ENCODE measurements at places on chromosomes 16 and 17.

DNA sequence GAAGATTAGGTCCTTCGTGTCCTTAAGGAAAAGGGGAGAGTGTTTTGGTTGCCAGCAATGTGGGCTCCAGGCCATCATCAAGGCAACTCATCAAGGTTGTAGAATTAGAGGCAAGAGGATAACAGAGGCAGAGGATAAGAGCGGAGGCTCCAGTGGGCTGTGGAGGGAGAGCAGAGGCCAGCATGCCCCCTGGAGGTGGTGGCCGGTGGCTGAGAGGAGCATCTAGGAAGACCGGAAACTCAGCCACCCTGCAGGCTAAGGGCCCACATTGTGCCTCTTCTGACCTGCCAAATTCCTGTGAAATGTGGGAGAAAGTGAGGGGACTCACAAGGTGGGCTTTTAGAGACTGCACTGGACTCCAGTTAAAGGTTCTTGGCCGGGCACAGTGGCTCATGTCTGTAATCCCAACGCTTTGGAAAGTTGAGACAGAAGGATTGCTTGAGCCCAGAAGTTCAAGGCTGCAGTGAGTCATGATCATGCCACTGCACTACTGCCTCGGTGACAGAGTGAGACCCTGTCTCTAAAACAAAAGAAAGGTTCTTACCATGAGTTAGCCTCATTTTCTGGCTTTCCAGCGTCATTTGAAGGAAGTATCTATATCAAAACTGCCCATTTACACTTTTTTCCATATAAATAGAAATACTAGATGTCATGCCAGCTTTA, 62.7 kb upstream of the ADORA2B start:
- no peaks in the 10 kb centered on the region for H3K27me3 ChIP-seq
- H3K4me3 ChIP-seq: no peak overlapping the region
- no peak for DNase-seq
- no peaks in the 10 kb centered on the region for H3K4me1 ChIP-seq

DNA sequence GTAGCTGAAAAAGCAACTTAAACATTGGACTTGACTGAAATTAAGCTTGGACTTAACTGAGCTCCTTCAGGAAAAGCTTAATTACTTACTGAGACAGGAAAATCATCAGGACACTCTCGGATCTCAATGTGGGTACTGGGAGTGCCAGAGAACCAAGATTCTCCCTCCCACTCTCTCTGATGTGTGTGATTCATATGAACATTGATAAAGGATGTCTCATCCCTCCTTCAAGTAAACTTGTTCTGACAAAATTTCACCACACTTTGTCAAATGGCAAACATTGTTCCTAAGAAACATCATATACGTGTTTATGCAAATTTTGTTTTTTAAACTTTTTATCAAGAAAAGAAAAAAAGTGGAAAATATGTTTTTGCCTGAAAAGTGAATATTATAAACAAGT, 4.1 kb upstream of the SLFN5 start:
- H3K4me1 ChIP-seq: peaks cover 3% of the 10 kb centered on the region
- no peak for DNase-seq
- H3K4me3 ChIP-seq: no peak overlapping the region
- no peaks in the 10 kb centered on the region for H3K27me3 ChIP-seq
- no peaks in the 10 kb centered on the region for H3K36me3 ChIP-seq
- H3K27ac ChIP-seq: peak overlapping the region; percentile 23

DNA sequence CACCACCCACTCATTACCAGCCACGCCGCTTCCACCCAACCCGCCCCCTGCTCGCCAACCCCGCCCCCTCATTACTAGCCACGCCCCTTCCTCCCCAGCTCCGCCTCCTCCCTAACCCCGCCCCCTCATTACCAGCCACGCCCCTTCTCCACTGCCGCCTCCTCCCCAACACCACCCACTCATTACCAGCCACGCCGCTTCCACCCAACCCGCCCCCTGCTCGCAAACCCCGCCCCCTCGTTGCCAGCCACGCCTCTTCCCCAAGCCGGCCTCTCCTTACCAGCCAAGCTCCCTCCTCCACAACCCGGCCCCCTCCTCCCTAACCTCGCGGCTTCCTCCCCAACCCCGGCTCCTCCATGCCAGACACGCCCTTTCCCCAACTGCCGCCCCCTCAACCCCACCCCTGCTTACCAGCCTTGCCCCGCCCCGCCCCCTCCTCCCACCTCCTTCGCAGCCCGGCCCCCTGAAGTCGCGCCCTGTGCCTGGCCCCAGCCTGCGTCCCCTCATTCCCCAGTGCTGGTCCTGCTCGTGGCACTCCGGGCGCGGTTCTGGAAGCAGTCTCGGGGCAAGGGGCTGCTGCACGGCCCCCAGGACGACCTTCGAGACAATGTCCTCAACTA, 7.3 kb downstream of the SLC22A31 start:
- H3K36me3 ChIP-seq: no peaks in the 10 kb centered on the region
- no peak overlapping the region for H3K27ac ChIP-seq
- H3K4me1 ChIP-seq: no peaks in the 10 kb centered on the region

- no peak overlapping the region for H3K4me3 ChIP-seq
- no peak overlapping the region for H3K27ac ChIP-seq
- no peaks in the 10 kb centered on the region for H3K4me1 ChIP-seq
- no peak for DNase-seq
- no peaks in the 10 kb centered on the region for H3K27me3 ChIP-seq
- H3K36me3 ChIP-seq: peaks cover 10% of the 10 kb centered on the region
Observed at GRCh38 chr16:15694499-15694898, 44.5 kb downstream of the NDE1 start.

DNA sequence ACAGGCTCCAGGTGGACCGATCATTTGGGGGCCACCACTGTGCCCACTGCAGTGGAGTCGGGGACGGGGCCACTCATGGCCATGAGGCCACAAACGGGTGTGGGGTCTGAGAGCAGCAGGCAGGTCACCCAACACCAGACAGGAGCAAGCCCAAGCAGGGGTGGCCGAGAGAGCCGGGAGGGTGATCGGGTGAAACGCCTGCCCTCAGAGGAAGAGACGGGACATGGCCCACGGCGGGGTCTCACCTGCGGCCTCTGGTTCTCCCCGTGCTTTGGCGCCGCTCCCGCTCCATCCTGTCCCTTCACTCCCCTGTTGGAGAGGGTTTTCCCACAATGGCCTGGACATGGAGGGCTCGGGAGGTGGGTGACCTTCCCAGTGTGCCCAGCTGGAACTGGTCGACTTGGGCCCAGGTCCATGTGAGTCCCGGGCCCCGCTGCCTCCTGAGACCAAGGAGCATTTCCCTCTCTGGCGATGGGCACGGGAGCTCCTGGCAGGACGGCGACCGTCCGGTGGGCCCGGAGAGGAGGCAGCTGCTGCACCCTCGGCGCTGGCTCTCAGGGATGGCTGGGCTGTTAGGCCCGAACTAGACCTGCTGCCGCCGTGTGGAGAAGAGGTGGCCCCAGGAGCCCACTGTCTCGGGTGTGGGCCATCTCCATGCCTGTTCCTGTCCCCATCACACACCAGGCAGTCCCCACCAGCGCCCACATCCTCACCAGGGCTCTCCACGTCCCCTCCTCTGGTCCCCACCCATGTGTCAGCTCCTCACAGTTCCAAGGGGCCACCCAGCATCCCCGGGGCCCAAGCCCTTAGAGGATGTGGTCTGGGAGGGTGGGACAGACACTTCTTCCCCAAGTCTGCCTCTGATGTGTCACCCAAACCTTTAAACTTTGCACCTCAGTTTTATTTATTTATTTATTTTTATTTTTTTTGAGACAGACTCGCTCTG, 13.4 kb upstream of the BAHCC1 start:
- no peaks in the 10 kb centered on the region for H3K36me3 ChIP-seq
- H3K27me3 ChIP-seq: no peaks in the 10 kb centered on the region
- no peak overlapping the region for H3K4me3 ChIP-seq
- peaks cover 4% of the 10 kb centered on the region for H3K4me1 ChIP-seq
- DNase-seq: no peak
- no peak overlapping the region for H3K27ac ChIP-seq

GRCh38 chr17:64638552-64639203, 23.4 kb downstream of the SMURF2 start:
- no peak for DNase-seq
- no peak overlapping the region for H3K27ac ChIP-seq
- H3K4me3 ChIP-seq: no peak overlapping the region
- H3K27me3 ChIP-seq: no peaks in the 10 kb centered on the region
- H3K4me1 ChIP-seq: no peaks in the 10 kb centered on the region
- H3K36me3 ChIP-seq: no peaks in the 10 kb centered on the region

- no peaks in the 10 kb centered on the region for H3K36me3 ChIP-seq
- no peaks in the 10 kb centered on the region for H3K27me3 ChIP-seq
- DNase-seq: peak; percentile 43
- no peak overlapping the region for H3K27ac ChIP-seq
Observed at GRCh38 chr17:2883544-2884213, 87.4 kb downstream of the RAP1GAP2 start.

DNA sequence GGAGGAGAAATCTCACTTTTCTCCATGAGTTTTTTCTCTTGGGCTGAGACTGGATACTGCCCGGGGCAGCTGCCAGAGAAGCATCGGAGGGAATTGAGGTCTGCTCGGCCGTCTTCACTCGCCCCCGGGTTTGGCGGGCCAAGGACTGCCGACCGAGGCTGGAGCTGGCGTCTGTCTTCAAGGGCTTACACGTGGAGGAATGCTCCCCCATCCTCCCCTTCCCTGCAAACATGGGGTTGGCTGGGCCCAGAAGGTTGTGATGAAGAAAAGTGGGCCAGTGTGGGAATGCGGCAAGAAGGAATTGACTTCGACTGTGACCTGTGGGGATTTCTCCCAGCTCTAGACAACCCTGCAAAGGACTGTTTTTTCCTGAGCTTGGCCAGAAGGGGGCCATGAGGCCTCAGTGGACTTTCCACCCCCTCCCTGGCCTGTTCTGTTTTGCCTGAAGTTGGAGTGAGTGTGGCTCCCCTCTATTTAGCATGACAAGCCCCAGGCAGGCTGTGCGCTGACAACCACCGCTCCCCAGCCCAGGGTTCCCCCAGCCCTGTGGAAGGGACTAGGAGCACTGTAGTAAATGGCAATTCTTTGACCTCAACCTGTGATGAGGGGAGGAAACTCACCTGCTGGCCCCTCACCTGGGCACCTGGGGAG, 19.1 kb downstream of the NGFR start:
- no peaks in the 10 kb centered on the region for H3K4me1 ChIP-seq
- H3K27ac ChIP-seq: peak overlapping the region; percentile 55
- H3K27me3 ChIP-seq: peaks cover 14% of the 10 kb centered on the region
- DNase-seq: no peak
- no peak overlapping the region for H3K4me3 ChIP-seq

DNA sequence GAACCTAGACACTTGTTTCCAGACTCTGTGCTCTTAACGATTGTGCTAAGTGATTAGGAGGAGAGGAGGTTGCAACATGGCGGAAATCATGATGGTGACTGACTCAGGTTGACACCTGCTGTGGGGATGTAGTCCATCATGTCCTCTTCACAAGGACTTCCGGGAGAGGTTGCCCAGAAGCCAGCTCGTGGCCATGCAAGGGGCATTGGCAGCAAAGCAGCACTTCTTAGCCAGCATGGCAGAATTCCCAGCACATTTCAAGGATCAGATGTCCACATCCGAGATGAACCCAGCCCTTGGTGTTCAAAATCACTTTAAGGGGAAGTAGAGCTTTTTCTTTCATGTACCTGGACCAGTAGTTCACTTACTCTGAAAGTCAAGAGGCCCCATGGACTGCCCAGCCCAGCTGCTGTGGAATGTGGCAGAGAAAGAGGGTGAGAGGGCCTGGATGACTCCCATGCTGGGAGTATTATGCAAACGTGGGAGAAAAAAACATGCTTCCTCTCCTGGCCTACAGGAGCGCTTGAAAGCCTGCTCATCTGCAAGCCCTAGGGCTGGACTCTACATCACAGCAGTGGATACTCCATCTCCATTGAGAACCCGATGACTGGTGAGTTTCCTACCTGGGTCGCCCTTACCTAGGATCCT, 65.5 kb downstream of the IRX6 start:
- H3K27ac ChIP-seq: no peak overlapping the region
- H3K4me3 ChIP-seq: no peak overlapping the region
- H3K4me1 ChIP-seq: no peaks in the 10 kb centered on the region
- DNase-seq: no peak

DNA sequence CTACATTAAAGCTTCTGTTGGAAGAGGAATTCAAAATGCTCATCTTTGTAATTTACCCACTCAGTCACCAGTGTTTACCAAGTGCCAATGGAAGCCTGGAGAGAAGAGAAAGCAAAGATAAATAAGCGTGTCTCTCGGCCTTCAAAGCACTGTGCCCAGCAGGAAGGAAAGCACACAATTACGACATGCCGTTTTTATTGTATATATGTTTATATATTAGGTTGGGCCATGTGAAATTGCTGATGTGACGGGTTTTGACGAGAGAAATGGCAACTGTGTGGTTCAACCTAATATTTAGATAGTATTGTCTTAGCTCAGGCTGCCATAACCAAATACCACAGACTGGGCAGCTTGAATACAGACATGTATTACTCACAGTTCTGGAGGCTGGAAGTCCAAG, 79.3 kb upstream of the HSBP1 start:
- H3K27ac ChIP-seq: no peak overlapping the region
- no peaks in the 10 kb centered on the region for H3K27me3 ChIP-seq
- H3K4me1 ChIP-seq: no peaks in the 10 kb centered on the region
- no peak overlapping the region for H3K4me3 ChIP-seq
- no peak for DNase-seq

GRCh38 chr17:57956291-57957119, 1.3 kb upstream of the CUEDC1 start:
- H3K4me3 ChIP-seq: no peak overlapping the region
- H3K27ac ChIP-seq: no peak overlapping the region
- peak; percentile 64 for DNase-seq
- H3K27me3 ChIP-seq: no peaks in the 10 kb centered on the region
- peaks cover 19% of the 10 kb centered on the region for H3K4me1 ChIP-seq

GRCh38 chr16:59701963-59702930, 968.1 kb upstream of the GOT2 start:
- no peaks in the 10 kb centered on the region for H3K4me1 ChIP-seq
- no peak overlapping the region for H3K27ac ChIP-seq
- no peaks in the 10 kb centered on the region for H3K36me3 ChIP-seq
- H3K27me3 ChIP-seq: no peaks in the 10 kb centered on the region
- H3K4me3 ChIP-seq: no peak overlapping the region
- no peak for DNase-seq

- DNase-seq: peak; percentile 69
- H3K4me3 ChIP-seq: no peak overlapping the region
- H3K4me1 ChIP-seq: no peaks in the 10 kb centered on the region
- H3K36me3 ChIP-seq: no peaks in the 10 kb centered on the region
- no peaks in the 10 kb centered on the region for H3K27me3 ChIP-seq
Observed at GRCh38 chr17:68356520-68356919, 65.2 kb downstream of the ARSG start.

Measured in small intestine (tissue), 16 donors.